ENCODE measurements at places on chromosomes 3 and 15.

GRCh38 chr15:36645106-36645505, 65.7 kb downstream of the CDIN1 start:
- DNase-seq, result no peak

GRCh38 chr3:33658621-33658990, 59.4 kb downstream of the CLASP2 start:
- no peak for DNase-seq

DNA sequence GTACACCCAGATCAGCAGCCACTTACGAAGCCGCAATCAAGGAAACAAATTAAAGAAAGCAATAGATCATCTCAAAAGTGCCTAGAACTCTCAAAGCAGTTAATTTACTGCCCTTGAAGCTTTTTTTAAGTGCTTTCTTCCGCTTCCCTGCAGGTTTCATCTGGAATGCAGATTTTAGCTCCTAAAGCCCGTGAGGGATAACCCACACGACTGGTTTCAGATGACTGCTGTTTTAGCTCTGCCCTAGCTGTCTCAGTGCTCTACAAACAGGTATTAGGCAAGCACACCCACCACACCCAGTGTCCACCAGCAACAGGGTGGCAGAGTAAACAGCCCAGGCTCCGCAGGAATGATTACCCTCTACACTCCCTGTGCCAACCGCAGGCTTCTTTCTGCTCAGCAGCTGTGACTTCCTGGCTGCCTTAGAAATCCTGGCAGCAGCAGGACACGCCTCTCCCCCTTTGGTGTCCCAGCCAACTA, 126.0 kb downstream of the FMN1 start:
- DNase-seq, result no peak

GRCh38 chr3:31189971-31190370, 295.5 kb upstream of the GADL1 start:
- no peak for DNase-seq

DNA sequence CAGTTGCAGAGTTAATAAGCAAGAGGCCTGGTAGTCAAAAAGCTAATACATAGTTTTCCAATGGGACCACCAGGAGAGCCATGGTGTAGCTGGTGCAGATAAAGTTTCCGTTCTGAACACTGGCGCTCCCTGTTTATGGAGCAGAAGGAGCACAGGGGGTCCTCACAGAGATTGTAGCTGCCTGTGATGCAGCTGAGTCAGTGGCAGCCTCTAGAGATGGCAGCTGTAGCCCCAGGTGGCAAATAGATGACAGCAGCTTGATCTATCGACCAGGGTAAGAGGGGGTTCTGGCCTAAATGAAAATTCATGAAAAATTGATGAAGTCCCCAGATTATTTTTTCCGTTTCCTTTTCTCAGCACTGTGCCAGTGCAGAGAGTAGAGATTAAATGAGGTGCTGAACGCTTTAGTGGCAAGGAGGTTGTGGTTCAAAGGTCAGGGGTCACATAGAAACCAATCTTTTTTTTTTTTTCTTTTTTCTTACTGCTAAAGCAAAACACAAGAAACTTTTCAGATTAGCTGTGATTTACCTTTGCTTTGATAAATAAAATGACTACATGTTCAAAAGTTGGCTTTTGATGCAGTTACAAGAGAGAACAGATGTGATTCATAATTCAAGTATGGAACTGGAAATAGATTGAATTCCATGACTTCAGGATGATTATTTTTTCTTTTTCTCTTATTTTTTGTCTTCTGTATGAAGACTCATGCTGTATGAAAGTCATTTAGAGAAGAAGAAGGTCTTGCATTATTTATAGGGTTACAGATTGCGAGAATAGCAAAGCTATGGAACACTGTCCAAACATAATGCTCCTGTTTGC, 63.3 kb downstream of the ROBO2 start:
- DNase-seq, result no peak

GRCh38 chr3:178551916-178552321, 15.7 kb downstream of the KCNMB2 start:
- DNase-seq, result no peak

DNA sequence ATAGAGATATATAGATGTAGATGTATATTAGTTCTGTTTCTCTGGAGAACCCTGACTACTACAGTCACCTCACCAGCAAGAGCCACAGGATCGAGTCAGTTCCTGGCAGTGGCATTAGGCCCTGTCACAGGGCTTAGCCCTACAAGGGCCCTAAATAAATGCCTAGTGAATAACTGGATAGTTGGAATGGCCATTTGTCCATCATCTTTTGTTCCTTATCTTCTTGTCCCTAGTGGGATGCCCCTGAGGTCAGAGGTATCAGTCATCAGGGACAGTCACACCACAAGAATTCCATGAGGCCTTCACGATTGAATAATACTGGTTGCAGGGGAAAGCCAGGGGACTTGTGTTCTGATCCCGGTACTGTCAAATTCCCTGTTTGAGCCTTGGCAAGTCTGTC, 204.9 kb upstream of the PPP2R3A start:
- no peak for DNase-seq

- no peak for DNase-seq
Observed at GRCh38 chr3:142611206-142611605, 15.0 kb downstream of the PLS1 start.

GRCh38 chr3:73804204-73804603, 179.5 kb upstream of the PDZRN3 start:
- DNase-seq, result no peak

GRCh38 chr3:49839193-49839809, 17.1 kb downstream of the TRAIP start:
- DNase-seq, result peak; percentile 66

DNA sequence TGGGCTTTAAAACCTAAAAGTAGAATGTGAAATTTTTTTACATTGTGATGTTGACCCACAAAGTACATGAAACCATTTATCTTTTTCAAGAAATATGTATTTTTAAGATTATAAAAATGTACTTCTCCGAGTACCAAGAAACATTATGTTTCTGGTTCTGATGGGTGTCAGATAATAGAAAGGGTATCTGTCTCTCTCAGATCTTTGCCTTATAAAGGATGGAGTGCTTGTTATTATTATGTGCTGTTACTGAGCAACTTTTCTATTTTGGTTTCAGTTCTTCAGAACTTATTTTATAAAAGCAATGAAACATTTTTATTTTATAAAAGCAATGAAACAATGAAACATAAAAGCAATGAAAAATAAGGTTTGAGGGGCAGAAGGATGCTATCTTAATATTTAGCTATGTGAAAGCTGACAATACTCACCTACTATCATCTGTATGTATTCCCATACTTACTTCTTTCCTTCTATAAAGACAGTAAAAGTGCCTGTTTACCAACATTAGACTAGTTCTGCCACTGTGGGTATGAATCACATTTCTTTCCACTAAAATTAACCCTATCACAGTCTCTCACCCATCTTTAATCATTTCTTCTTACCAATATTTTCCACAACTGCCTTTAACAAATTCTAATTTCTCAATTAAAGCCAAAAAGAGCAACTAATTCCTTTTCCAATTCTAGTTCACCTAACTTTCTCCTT, 540.7 kb upstream of the KCNMB2 start:
- DNase-seq, result no peak

DNA sequence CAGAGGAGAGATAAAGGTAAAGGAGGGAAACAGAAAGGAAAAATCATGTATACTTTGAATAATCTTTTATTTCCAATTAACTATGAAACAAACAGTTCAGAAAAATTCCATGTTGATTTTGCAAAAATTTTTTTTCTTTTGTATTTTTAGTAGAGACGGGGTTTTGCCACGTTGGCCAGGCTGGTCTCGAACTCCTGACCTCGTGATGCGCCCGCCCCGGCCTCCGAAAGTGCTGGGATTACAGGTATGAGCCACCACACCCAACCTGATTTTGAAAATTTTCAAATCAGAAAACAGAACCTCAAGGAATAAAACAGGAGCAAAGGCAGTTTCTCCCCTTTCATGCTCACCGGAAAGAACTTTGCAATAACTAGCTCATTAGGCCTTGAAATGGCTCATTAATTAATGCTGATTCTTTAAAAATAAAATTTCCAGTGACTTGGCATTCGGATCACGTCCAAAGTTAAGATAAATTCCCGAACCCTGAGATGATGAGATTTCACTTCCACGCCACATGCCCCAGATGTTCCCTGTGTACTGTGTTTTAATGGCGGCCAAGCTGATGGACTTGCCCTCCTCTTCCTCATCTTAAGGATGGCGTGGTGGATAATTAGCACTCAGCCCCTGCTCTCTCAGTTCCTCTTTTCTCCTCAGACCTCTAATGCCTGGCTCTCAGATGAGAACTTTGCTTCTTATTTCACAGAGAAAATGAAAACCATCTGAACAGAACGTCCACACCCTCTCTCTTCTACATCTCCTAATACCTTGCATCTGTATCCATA, 10.8 kb downstream of the BCL2L10 start:
- no peak for DNase-seq

DNA sequence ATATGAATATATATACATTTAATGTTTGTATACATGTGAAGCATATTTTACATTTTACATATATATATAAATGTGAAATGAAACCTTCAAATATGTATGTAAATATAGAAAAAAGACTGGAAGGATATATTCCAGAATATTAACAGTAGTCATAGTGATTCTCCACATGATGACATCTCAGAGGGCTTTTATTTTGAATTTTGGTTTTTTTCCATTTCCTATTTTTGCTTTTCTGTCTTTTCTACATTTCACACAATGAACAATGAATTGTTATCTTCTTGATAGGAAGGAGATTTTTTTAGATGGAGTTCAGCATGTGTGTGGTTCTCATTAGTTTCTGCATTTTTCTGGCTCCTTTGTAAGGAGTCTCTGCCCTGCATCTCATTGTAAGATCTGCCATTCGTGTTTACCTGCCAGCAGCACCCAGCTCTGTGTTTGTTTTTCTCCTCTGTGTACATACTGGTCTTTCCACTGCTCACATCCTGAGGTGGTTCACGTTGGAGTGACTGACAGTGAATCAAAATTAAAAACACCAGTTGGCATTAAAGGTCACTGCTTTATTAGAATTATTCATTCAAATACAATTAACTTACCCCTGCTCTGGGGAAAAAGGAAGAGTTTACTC, 425.3 kb upstream of the MDFIC2 start:
- no peak for DNase-seq

All from stimulated activated CD8-positive, alpha-beta memory T cell treated with anti-CD3 and anti-CD28 coated beads, Interleukin-2, amount 100 ng/mL, for 48 hours (primary cell).